ENCODE measurements at places on chromosomes 5 and 9.

DNA sequence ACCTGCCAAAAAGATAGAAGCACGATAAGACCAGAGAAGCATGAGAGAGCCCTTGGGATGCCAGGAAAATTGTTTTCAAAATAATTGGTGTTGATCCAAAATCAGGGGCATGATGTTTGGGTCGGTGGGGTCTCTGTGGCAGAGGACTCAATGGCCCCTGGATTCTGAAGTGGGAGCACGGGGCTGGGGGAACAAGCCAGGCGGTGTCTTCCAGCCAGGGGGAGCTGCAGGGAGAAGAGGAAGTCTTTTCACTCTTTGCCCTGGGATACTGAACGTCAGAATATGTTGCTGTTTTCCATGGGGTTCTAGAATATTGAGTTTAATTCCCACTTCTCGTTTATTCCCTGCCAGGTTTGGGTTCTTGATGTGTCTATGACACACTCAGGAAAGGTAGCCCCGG lies 20.4 kb downstream of the TSPAN17 start:
- no peak for DNase-seq

- no peak for DNase-seq
Observed at GRCh38 chr9:14515049-14515448, 178.2 kb downstream of the ZDHHC21 start.

- DNase-seq = no peak
Observed at GRCh38 chr9:136525841-136526499, 19.9 kb downstream of the NOTCH1 start.

- no peak for DNase-seq
Observed at GRCh38 chr5:122077366-122078115, 518 bp downstream of the LOX start.

DNA sequence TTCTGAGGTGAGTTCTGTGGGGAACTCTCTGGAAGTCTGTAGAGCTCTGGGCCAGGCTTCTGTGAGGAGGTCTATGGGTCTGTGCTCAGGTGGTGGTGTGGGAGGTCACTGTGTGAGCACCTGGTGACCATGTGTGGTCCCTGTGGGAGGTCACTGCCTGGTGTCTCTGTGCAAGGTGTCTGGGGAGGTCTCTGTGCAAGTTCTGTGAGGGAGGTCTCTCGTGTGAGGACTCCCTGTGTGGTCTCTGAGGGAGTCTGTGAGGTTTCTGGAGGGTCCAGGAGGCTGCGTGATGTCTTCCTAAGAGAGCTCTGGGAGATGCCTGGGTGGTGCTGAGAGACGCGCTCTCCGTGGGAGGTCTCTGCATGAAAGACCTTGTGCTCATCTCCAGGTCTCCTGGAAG lies 6.0 kb upstream of the SPATA31E1 start:
- DNase-seq = no peak

DNA sequence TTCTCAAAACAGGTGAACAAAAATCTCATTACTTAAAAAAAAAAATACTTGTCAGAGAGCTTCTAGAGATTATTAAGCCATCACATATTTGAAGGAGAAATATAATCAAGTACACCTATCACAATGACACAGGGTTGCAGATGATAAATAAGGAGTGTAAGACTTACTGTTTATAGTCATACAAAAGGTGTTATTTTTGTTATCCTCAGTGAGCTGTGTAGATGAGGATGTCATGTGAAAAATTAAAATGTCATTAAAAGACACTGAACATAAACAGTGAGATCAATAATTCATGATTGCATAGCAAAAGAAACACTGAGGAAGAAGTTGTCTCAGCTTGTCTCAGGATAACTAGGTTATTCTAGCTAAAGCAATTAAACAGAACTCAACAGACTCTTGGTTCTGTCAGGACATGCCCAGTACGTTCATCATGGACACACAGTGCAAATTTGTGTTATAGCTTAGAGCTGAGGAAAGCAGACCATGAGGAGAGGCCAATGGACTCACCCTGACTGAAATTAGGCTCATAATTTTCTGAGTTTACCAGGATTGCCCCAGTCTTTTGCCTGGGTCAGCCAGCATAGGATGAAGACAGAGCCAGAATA lies 1162.6 kb upstream of the C9orf72 start:
- no peak for DNase-seq

DNA sequence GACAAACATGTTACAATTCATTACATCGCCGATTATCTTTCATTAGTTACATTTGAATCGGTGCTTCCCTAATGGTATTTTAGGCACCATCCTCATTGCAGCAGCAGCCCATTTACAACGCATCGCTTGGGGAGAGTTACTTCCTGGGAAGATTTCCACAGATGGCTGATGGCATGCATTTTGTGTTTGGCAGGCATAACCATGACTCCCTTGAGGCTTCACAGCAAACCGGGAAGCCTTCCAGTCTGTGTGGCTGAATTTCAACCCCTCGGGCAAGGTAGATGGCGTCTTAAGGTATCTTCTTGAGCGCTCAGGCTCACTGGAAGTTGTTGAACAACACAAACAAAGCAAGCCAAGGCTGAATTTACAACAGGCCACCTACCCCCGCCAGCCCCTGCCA lies 1.6 kb upstream of the DNAH5 start:
- no peak for DNase-seq

DNA sequence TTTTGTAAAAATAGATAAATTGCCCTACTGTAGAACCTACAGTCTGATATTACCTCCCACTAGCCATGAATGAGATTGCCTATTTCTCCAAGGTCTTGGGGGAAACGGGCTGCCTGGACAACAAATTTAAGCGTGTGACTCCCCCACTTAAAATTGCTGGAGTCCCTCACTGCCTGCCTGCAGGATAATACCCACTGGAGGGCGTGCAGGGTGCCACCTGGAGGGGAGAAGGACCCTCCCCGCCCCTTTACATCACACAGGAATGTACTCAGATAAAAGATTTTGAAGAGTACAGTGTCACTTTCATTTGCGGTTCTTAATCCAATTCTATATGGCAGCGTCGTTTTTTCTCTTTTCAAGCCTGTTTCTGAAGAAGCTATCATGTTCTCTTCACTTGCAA lies 6.2 kb upstream of the TRIM7 start:
- DNase-seq = no peak

DNA sequence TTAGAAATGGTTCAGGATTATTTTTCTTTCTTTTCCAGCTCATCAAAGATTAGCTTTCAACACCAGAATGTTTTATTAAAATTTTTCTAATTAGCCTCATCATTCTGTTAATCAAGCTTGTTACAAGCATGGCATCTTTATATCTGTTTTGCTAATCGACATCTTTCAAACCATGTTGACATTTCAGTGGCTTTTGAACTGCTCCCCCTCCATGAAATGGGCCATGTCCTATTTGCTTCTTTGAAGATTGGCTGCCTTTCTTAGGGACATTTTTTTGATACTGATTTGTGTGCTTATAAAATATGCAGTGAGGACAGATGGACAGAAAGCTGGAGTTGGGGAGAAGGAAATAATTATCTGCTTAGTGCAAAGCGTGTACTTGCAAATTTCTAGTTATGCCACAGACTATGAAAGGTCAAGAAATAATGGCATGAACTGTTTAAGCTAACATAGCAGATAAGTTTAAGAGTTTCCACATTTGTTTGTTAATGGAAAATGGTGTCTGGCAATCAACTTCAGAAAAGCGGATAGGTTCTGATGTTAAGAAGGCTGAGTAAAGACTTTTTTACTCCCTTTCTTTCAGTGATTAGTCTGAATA lies 27.5 kb downstream of the BTF3 start:
- no peak for DNase-seq

Measured in NCI-H1092 (cell line).